ENCODE measurements at places on chromosomes 6 and 20.
A peak's percentile ranks its signal among the peaks of the same experiment; 100 is the strongest.

DNA sequence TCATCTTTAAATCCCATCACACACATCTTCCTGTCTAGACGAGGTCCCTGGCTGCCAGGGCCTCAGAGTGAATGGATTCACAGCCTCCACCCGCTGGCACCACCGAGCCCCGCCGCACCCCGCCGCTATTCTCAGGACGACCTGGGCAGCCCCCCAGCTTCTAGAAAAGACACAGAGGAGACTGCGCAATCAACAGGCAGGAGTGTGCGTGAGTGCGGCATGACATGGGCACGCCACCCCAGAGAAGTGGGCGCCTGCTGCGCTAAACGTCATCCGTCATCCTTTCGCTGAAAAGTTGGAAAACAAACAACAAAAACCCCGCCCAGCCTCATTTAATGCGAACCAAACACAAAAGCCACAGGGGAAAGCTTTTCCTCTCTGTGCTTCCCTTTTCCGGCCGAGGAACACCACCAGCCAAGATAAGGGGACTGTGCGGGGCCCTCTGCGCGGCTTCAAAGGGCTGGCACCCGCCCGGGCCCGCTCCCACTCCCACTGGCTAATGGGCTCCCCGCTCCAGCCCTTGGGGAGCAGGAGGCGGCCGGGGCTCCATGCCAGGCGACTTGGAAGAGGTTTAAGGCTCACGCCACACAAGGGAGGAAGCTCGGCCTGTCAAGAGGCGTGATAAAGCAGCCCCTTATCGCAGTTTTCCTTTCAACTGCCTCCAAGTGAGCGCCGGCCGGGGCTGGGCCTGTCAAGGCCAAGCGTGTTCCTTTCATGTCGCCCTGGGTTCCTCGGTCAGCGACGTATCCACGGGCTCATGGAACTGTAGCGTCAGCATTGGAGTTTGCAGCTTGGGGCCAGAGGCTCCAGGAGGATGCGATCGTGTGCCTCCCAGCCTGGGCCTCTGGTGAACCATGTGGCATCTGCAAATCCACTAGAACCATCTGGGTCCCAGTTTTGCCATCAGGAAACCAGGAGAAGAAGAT lies 50.1 kb downstream of the NFATC2 start:
- DNase-seq: no peak

DNA sequence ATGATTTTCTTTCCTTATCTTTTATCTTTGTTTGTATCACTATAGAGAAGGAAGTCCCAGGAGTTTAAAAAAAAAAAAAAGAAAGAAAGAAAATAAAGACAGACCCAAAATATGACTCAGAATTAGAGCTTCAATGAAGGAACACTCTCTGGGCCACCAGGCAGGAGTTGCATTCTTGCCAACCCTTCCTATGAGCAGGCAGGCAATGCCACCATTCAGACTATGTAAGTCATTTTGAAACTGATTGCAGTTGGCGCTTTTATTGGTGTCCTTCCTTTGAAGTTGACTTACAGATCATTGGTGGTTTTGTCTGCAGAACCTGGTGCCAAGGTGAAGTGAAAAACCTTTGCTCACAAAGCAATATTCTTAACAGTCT lies 50.3 kb downstream of the MYB start:
- DNase-seq: peak; percentile 26

GRCh38 chr20:31716818-31717477 lies 5.7 kb downstream of the BCL2L1 start:
- peak; percentile 62 for DNase-seq

DNA sequence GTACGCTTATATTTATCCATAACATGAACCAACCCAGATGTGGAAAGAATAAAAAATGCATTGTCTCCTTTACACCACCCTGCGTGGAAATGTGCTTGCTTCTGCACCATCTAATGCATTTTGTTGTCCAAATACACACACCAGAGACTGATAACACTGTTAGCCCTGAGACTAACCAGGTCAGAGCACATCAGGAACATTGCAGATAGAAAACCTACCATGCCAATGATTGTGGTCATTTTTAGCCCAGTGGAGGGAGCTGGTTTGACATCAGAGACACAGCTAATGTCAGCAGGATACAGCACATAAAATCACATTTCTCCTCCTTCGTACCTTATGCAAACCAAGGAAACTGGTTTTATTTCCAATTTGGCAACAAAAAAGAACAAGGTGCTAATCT lies 528.7 kb downstream of the DOK5 start:
- no peak for DNase-seq

DNA sequence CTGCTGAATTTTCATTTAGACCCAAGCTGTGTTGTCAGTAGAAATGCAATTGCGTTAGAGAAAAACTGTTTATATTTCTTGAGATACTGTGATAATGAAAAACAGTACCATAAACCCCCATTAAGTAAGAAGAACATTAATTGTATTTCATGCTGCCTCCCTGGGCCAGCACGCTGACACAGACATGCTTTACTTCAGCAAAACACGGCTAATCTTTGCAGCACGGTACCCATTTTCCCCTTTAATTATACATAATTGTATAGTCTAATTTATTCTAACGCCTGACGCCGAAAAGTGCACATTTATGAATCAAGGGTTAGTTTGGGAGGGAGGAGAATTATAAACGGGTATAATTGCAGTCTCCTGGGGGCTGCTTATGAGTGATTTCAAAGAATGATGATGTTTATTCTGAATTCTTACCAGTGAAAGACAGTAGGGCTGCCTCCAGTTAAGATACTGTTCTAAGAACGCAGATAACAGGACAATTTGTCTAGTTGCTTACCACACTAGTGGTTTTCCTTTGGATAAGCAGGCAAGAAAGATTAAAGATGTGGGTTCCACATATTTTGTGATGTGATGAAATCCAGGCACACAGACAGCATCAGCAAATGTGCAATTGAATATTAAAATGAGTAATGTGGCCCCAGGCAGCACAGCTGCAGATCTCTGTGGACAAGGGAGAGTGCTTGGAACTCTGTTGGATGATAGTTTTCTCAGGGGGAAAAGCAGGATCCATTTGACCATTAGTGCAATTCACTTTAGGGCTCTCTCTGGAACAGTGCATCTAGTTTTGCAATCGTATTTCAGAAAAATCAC lies 4.7 kb upstream of the SULF2 start:
- DNase-seq: no peak

GRCh38 chr20:568097-568652 lies 24.6 kb upstream of the CSNK2A1 start:
- DNase-seq: no peak

DNA sequence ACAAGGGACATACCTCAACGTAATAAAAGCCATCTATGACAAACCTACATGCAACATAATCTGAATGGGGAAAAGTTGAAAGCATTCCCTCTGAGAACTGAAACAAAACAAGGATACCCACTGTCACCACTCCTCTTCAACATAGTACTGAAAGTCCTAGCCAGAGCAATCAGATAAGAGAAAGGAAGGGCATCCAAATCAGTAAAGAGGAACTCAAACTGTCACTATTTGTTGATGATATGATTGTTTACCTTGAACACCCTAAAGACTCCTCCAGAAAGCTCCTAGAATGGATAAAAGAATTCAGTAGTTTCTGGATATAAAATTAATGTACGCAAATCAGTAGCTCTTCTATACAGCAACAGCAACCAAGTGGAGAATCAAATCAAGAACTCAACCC lies 39.4 kb downstream of the ZNF311 start:
- DNase-seq: no peak

DNA sequence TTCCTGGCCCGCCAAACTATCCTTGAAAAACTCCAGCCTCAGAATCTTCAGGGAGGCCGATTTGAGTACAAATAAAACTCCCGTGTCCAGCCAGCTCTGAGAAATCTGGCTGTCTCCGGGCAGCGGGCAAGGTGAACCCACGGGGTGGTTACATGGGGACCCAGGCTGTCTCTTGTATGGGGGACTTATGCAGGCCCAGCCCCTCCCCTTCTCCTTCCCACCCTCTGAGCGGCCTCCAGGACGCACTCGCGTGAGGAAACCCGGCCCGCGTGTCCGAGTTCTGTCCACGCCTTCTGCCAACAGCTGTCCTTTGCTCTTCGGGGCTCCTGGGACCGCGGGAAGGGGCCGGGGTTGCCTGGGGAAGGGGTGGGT lies 36.3 kb upstream of the BLCAP start:
- DNase-seq: no peak

DNA sequence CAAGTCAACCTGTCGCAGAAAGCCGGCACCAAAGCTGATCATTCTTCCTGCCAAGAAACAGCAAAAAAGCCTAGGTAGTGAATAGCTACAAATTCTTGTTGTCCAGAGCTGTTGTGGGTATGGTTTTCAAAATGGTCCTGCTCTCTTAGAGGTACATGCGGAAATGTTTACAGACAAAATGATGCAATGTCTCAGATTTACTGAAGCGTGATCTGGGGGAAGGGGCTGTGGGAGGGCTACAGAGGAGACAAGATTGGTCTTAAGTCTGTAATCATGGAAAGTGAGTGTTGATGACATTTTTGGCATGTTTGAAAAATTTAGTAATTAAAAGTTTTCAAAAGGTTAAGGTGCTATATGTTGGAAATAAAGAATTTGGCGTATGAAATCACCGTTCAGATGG lies 6.2 kb downstream of the NTSR1 start:
- DNase-seq: no peak

- DNase-seq: no peak
These were observed 173.8 kb downstream of the PTPRK start for GRCh38 chr6:128346569-128346968.

DNA sequence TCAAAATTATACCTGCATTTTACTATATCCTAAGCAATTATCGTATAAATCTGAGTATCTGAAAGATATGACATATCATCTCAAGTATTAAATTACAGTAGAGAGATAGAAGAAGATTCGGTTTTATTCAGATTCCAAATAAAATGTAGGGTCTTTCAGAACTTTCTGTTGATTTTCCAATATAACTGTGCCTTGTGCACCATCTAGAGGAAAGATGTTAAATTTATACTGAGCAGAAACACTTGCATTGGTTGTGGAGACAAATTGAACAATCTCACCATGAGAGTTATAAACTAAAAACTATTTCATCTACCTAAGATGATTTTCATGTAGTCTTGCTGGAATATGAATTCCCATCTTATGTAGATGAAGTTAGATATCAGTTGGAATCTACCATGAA lies 26.8 kb upstream of the HSF2 start:
- no peak for DNase-seq

GRCh38 chr6:21937466-21937865 lies 343.9 kb downstream of the SOX4 start:
- no peak for DNase-seq

GRCh38 chr20:23362392-23363256 lies 642 bp downstream of the GZF1 start:
- DNase-seq: peak; percentile 61

- DNase-seq: no peak
These were observed 77.7 kb downstream of the FLRT3 start for GRCh38 chr20:14259689-14260088.

DNA sequence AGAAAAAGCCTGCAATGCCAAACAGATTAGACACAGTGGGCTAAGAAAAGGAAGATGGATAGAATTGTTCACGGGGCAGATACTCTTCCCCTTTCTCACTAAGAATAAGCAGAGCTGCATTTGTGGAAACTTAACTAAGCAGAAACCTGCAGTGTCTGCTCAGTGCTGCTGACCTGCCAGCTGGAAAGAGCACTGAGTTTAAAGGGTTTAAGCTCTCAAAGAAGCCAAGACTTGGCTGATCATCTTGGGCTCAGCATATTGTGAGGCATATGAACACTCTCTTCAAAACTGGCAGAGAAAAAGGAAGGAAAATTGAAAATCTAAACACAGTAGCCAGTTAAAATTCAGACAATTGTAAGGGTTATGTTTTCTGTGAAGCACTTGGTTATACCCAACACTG lies 711.1 kb upstream of the EPHA7 start:
- no peak for DNase-seq

DNA sequence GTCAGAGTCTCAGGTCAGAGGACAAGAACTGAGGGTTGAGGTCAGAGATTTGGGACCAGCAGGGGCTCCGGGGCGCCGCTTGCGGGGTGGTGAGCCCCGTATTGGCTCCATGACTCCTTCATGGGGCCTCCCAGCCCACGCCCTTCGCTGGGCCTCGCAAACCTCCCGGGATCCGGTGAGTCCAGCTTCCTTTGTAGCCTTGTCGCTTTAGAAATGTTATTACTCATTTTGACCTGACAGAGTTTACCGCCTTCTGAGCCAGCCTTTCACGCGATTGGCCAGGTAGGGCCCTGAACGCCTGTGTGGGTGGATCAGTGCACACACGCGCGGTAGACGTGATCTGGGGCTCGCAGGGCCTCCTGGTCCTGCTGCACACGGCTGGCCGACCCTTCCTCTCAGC lies 181.1 kb downstream of the ERMARD start:
- no peak for DNase-seq

DNA sequence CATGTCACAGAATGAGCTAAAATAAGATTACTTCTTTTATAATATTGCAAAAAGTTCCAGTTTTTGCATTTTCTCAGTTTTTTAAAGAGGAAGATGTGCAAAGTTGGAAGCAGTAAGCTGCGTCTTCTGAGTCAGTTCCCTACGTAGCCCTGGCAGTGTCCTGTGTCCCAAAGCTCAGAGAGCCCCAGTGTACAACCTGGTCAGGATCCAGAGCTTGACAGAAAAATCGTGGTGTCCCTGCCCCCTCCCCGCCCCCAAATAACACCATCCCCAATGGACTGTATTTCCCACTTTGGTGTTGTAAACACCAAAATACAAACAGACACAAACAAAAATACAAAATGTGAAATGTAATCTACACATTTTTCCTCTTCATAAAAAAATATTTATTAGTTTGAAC lies 4.6 kb downstream of the SLC2A4RG start:
- no peak for DNase-seq

DNA sequence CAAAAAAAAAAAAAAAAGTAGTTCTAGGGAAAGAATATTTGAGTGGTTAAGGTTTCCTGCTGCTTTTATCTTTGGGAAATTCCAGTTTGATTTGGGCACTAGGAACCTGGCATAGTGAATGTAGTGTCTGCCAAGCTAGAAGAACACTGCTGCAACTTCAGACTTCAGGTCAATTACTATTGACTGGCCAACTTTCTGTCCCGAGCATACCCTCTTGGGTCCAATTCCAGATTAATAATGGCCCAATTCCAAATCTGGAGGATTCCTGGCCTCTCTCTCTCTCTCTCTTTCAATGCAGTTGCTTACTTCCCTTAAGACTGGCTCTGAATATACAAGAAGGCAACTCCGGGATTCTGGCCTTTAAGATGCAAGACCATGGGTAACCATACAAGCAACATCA lies 74.9 kb downstream of the ANKEF1 start:
- DNase-seq: no peak

DNA sequence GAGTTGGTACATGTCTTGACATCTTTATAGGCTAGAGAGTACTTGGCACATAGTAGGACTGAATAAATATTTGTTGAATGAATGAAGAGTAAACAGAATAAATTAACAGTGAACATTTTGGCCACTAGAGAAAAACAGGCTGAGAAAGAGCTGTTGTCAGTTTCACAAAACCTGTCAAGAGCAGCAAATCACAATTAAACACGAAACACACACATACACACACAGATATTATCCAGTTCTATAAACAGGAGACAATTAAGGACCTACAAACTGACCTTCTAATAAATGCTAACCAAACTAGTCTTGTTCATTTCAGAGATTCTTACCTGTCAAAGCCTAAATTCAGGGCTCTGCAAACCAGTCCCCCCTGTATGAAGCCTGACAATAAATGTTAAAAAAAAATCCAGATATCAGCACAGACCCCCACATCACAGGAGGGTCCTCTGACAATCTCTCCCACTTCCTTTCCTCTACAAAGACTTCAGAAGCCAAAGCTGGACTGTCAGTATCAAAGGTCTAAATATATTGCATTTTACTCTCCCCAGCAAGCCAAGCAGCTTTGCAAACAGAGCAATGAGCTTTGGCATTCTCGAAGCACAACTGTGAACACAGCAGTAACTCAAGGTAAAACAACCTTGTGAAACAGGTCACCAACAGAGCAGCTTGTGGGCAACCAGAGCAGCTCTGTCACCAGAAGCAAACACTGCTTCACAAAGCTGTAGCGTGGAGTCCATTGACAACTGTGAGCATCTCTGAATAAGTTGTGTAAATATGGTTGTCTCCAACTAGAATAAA lies 229.9 kb downstream of the TBXT start:
- no peak for DNase-seq

Measured in activated naive CD4-positive, alpha-beta T cell treated with anti-CD3 and anti-CD28 coated beads, Interleukin-2, amount 50 U/mL, for 72 hours (primary cell).